ENCODE measurements at places on chromosomes 11 and 22.

DNA sequence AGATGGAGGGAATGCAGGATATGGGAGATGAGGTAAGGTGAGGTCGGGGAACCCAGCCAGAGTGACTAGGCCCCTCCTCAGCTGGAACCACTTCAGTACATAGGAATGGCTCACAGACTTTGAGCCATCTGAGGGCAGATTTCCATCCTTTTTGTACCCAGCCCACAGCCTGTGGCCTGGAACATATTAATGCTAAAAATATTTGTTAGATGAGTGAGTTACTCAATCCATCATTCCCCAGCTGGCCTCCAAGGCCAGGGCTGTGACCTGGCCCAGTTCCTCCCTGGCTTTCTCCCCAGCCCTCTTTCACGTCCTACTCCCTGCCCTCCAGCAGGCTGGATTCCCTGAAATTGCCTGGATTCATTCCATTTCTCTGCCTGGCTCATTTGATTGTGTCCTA, 57.2 kb upstream of the PRDM11 start:
- DNase-seq: no peak

GRCh38 chr11:116366980-116367645, 405.7 kb downstream of the BUD13 start:
- no peak for DNase-seq

DNA sequence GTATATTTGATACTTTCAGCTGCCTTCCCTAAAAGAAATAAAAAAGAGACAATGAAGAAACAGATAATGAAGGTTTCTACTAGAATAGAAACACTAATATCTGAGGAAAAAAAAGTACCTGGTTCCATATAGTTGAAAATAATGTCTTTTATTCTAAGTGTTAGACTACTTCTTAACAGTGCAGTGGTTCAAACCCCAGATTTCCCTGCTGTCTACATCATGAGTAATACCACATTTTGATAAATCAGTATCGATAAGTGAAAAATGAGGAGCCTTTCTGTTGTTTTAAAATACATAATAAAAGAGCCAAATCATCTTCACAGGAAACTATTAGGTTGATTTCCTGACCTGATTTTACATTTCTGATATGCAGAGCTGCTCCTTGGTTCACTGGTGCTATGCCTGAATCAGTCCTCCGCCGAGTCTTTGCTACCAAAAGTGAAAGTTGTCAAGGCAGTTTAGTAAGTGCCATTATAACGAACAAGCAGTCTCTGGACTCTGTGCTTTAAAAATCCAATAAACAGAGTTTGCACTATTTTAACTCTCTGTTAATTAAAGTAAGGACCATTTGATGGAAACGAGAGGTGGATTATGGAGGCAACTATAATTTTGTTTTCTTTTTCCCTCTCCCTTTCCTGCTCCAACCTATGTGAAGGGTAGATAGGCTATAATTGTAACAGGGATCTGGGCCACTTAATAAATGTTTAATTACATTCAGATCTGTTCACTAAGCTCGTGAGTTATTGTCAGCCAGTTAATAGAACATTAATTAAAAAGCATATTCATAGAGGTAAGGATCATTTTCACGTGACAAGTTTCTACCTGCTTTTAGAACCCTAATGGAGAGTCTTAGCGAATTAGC, 724.5 kb upstream of the RAG2 start:
- DNase-seq: no peak

GRCh38 chr11:131288521-131289091, 81.8 kb upstream of the NTM start:
- DNase-seq: no peak

- DNase-seq: no peak
Observed at GRCh38 chr11:82944198-82944597, 42.7 kb downstream of the DDIAS start.

- DNase-seq: no peak
Observed at GRCh38 chr22:37202001-37202555, 10.2 kb downstream of the SSTR3 start.

DNA sequence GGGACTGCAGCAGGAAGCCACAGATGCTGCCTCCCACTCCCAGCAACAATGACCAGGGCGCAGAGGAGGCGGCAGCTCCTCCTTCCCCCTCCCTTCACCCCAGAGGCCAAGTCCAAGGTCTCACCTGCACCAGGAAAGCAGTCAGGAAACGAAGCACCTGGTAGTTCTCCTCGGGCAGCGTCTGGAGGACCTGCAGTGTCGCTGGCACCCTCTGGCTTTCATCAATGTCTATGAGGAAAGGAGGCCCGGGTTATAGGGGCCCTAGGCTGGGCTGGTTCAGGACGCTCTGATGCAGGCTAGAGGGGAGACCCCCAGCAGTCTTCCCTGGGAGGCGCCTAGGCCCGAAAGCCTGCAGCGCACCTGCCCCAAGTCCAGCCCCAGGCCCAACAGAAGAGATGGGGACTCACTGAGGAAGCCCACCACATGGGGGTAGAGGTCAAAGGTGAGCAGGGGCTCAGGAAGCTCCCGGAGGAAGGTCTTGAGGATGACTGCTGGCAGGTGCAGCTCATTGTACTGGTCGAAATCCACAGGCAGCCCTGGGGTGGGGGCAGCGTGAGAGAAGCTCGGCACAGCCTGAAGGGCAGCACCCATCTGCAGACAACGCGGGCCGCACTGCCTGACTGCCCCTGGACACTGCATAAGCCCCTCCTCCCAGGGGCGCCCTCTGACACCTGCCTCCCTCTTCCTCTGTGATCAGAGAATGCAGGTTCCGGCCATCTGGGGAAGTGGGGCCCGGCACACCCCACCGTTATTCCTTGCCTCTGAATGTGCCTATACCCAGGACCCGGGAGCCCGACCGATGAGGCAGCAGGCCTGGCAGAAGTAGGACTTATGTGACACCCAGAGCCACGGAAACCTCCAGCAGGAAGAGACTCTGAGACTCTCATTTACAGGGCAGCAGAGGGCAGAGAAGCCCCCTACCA, 20.9 kb downstream of the ARHGAP1 start:
- no peak for DNase-seq

DNA sequence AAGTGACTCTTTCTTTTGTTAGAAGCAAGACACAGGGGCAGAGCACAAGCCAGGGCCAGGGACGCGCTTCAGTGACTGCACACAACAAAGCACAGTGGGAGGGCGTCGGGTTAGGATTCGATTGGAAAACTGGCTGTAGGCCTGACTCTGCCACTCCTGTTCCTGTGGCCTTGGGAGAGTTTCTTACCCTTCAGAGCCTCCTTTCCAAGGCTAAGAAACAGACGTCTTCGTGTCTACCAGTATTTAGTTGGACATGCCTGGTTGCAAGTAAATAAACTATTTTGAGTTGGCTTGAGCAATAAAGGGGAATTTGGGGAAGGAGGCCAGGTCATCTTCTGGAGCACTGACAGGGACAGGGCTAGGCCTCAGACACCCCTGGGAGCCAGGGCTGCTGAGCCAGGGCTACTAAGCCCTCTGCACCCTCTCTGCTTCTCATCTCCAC, 549.1 kb downstream of the INSC start:
- no peak for DNase-seq

GRCh38 chr22:27775758-27776649, 25.6 kb downstream of the MN1 start:
- no peak for DNase-seq

GRCh38 chr11:61392981-61393595, 701 bp downstream of the TMEM216 start:
- DNase-seq: no peak

- DNase-seq: no peak
Observed at GRCh38 chr11:74678041-74678440, 53.2 kb downstream of the CHRDL2 start.

DNA sequence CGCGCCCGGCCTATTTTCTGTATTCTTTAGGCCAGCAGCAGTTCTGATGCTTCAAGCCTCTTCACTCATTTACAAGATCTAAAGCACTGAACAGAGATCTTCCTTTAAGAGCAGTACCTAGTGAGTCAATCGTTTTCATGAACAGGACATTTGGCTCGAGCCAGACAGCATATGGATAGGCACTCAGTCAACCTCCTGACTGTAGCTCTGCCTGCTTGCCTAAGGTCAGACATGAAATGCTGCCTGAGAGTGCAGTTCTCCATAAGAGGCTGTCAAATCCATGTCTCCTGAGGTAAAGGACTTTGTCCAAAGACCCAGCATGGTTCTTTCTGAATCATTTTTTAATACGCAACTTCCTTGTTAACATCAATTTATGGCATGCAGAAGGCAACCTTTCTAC, 941.2 kb downstream of the DLG2 start:
- no peak for DNase-seq

All from stimulated activated CD8-positive, alpha-beta memory T cell treated with anti-CD3 and anti-CD28 coated beads, Interleukin-4, amount 100 ng/mL, for 4 hours (primary cell).